ENCODE measurements at places on chromosomes 7 and 10.
A peak's percentile ranks its signal among the peaks of the same experiment; 100 is the strongest.

DNA sequence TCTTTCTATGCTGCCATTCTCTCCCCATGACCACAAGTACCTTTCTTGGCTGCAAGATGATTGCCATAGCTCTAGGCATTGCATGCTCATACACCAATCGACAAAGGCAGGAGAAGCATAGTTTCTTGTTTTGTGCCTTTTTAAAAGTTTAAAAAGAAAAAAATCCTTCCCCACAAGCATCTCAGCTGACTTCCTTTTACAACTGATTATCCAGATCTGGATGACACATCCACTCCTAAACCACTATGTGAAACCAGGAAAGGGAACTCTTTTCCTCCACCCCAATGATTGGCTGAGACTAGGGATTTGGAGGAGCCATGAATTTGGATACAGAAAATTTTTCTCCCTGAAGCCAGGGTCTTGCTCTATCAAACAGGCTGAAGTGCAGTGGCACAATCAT, 14.5 kb upstream of the LRRC4 start:
- no peak for DNase-seq

DNA sequence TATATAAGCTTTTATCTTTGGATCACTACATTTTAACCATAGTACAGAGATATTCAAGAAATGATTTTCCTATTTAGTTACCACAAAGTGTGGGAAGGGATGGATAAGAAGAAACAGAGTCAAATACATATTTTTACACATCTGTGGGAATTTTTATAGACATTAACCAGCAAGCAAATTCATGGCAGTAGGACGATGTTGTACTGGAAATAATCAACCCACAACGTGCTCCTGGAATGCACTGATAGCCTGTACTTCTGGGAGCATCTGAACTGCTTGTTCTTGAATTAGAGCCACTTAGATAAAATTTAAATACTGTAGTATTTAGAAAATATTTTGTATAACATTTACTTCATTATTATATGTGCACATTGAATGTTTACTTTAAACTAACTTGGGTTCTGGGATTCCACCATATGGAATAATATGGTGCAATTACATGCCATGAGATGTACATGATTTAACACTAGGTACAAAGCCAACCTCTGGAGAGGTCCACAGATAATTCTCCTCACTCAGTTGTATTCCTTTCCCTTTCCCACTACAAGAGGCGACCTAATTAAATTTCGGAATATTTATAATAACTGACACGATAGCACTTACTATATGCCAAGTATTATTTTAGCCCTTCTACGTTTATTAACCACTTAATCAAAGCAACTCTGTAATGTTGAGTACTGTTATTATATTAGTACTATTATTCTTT, 164.9 kb upstream of the HGF start:
- no peak for DNase-seq

DNA sequence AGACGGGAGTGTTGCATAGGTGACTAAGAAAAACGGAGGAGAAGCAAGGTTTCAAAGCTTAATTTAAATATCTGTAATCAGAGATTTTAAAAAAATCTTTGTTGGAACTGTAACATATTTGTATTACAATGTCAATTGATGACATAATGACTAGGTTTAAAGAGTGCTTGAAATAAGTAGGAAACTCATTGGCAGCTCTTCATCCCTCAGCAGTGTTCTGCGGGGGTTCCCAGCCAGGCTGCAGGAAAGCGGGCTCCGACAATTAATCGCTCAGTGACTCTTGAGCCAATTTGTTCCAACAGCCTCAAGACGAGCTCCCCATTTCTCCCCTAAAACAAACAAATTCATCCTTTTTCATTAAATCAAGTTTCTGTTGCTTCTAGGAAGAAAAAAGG, 22.6 kb downstream of the CPXM2 start:
- no peak for DNase-seq

DNA sequence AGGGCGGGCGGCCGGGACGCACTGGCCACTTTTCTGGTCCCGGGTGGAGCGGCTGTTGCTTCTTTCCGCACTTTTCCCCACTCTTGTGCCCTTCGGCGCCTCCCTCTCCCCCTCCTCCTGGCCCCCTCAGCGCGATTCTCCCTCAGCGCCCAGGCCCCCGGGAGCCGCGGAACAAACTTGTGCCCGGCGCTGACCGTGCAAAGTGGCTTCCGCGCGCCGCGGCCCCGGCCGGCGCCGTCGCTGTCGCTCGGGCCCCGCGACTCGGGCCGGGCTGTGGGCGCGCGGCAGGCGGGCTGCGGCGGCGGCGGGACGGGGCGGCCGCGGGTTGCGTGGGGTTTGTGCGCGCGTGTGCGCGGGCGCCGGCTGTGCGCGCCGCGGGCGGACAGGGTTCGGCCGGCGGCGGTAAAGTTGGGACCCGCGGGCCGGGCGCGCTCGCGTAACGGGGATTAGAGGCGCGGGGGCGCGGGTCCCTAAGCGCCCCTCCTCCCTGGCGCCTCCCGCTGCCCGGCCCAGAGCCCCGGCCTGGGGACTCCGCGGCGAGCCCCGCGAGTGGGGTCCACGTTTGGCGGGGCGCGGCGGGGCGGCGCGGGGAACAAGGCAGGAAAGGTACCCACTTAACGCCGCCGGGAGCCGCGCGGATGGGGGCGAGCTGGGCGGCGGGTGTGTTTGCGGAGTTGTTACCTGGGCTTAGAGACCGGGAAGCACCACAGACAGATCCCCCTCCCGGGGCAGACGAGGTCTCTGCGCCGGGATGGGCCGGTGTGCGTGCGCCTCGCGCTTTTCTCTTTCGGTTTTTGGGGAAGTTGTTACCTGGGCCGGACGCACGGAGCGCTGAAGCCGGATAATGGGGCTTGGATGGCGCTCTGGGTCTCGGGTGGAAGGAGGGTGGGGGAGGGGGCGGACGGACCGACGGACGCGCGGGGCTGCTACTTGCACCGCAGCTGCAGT, 860 bp downstream of the ZEB1 start:
- DNase-seq: peak; percentile 28

GRCh38 chr7:98051118-98051744, 55.4 kb upstream of the LMTK2 start:
- peak; percentile 32 for DNase-seq

GRCh38 chr7:19304086-19304485, 158.9 kb upstream of the FERD3L start:
- DNase-seq: no peak

GRCh38 chr7:41656366-41656765, 46.5 kb downstream of the INHBA start:
- DNase-seq: no peak

DNA sequence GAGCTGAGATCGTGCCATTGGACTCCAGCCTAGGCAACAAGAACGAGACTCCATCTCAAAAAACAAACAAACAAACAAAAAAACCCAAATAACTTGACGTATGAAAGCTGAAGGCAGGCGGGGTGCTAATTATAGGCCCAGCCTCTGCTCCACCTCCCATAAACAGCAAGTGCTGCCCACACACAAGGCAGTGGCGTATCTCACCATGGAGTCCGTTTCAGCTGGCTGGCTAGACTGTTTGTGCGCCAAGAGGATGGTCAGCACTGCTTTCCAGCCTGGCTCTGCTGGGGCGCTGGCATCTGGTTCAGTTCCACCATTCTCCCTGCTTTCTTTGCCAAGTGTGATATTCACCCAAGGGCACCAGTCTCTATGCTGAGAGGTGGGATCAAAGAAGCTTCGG, 29.1 kb downstream of the ZC3HC1 start:
- no peak for DNase-seq

GRCh38 chr7:149109969-149110368, 16.2 kb downstream of the ZNF425 start:
- DNase-seq: no peak

DNA sequence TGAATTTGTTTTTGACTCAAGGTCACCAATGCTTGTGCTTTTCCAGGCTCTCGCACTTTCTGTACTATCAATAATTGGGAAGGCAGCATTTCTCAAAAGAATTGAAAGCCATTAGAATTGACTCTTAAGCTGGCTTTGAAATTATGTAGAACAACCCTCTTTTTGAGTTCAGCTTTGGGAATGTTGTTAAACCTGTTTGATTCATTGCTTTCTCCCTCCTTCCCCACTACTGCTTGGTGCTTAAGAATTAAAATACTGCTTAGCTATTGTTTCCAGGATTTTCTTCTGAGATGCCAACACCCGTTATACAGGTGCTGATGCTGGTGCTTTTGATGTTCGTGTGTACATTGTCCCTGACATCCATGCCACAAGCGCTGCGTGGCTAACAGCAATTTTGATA, 15.5 kb upstream of the FZD8 start:
- no peak for DNase-seq

GRCh38 chr7:34452363-34452762, 205.7 kb upstream of the NPSR1 start:
- DNase-seq: no peak

GRCh38 chr10:131804551-131805295, 96.1 kb upstream of the PPP2R2D start:
- DNase-seq: no peak

GRCh38 chr7:28037220-28038010, 143.2 kb downstream of the JAZF1 start:
- peak; percentile 35 for DNase-seq

DNA sequence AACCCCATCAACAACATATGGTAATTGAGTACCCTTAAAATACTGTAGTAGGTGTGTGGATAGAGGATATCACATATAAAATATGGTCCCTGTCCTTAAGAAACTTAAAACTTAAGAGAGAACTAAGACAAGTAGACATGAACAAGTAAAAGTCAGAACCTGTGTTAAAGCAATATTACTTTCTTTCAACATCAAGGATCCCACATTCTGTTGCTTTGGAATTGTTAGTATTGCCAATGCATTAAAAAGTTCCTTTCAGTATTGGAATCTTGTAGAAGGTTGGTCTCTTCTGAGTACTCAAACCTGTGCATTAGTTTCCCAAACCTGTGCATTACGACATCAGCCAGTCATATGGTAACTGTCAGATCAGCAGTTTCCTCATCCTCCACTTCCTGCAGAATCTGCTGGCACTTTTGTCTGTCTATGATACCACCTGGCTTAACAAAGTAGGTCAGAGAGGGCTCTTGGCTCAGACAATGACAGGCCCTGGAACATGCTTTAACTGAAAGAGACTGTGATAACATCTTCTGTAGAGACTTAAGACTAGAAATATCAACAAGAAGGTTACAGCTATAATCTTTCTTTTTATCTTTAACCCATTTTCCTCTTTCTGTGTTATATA, 56.5 kb downstream of the CCDC71L start:
- DNase-seq: no peak

DNA sequence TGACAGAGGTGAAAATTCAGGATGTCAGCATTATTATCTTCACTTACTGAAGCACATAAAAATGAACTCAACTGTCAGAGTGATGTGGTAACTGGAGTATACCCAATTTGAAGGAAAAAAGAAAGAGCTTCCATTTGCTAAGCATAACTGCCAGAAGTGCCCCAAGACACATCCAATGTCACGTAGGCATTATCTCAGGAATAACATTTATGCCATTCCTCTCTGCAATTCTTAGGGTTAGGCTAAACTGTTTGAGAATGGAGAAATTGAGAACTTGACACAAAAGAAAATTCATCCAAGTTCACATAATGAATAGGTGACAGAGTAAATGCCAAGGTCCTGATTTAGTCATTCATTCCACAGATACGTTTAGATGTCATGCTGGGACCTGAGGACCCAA, 148.6 kb downstream of the GRM3 start:
- no peak for DNase-seq

- DNase-seq: no peak
These were observed 256.9 kb downstream of the MDFIC start for GRCh38 chr7:115178835-115179234.

DNA sequence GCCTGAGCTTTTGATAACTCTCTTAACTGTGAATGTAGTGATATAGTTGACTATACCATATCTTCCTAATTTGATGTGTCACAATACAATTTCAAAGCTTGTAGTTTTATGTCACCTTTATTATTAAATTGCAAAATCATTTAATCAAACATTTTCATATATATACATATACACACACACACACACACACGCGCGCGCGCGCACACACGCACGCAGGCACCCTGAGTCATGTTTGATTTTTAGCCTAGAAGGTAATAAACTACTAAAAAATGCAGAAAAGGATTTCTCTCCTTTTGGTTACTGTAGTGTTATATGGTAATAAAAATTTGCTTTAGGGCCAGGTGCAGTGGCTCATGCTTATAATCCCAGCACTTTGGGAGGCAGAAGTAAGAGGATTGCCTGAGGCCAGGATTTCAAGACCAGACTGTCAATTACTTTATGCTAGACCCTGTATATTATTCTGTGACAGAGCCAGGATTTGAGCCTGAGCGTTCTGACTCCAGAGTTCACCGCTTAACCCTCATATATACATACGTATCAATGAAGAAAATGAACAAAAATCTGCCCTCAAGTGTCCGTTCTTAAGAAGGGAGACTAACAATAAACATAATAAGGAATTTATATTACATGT, 89.6 kb downstream of the PODXL start:
- DNase-seq: no peak

- DNase-seq: peak; percentile 93
These were observed at the start of gene LIPA for GRCh38 chr10:89251409-89252224. TSS of gene LIPA (minus strand) at chr10:89251775. CDS start at chr10:89247648, 4,127 bp downstream.

DNA sequence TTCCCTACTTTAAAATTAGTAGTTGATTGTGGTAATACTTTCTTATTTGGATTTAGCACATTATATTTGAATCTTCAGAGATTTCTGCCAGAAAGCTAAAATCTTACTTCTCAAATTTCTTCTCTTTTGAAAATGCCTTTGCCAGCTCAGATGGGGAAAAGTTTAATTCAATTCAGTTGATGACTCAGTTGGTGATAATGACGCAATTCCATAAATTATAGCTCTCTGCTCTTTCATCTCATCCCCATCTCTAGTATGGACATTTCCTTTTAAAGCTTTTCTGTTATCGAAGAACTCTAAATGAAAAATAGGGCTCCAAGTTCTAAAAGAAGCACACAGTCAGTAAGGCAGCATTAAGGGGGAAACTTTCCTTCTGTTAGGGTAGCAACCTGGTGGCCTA, 25.5 kb downstream of the RNLS start:
- no peak for DNase-seq

DNA sequence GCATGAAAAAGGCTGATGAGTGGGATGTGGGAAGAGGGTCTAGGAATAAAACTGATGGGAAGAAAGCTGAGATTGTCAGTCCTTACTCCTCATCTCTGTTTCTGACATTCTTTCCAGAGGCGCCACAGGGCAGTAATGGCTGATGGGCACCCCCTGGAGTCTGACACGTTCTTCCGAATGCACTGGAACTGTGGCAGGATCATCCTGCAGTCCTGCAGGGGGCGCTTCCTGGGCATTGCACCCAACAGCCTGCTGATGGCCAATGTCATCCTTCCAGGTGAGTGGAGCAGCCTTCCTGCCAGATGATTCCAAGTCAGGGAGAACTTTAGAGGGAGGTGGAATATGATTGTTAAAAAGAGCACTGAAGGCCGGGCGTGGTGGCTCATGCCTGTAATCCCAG, 4.8 kb downstream of the FSCN3 start:
- no peak for DNase-seq

DNA sequence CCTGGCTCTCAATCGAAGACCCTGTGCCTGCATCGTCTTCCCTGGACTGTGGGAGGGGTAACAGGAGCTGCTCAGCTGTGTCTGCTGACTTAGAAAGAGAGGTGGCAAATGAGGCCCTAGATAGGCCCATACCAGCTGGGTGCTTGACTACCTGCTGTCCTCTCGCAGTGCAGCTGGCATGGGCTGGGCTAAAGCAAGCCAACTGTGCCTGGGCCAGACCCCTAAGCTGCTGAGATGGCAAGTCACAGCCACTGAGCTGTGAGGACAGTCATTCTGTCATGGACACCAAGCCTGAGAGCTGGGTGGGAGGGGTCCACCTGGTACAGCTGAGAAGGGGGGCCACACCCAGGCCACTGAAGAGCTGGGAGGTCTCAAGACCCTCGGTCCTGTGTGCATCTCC, 45.8 kb upstream of the AQP1 start:
- DNase-seq: no peak
